Activated CD4-positive, alpha-beta T cell treated with anti-CD3 and anti-CD28 coated beads, Interleukin-2, amount 10 ng/mL, durations not matched to agents 7 days and 5 days (primary cell): ENCODE measurements at places on chromosomes 7 and 10. TPM values are rescaled to one million over a fixed set of nuclear protein-coding genes. Genes with fewer than 3 reads are reported as not detected.

Gene DYDC2
- total RNA-seq = not detected

Gene FXYD4
- not detected for total RNA-seq

Gene ABCB8
- total RNA-seq = 67.8 TPM

Gene C1QL3
- 0.12 TPM for total RNA-seq

Gene PARG
- total RNA-seq = 35.0 TPM

Gene MMD2
- not detected for total RNA-seq

Gene RSPH10B2
- total RNA-seq = 0.22 TPM

Gene DENND2A
- total RNA-seq = not detected

Gene CLRN3
- total RNA-seq = not detected
